OCI-M1 (cell line): ENCODE measurements at places on chromosomes 13 and 19.

- peak; percentile 29 for DNase-seq
Measured at GRCh38 chr13:98548230-98548629, 28.7 kb downstream of the STK24 start.

GRCh38 chr19:10615429-10616023 is 9.8 kb upstream of the SLC44A2 start:
- no peak for DNase-seq

- no peak for DNase-seq
Measured at GRCh38 chr19:2213799-2214198, 22.3 kb downstream of the PLEKHJ1 start.

GRCh38 chr13:84430015-84430414 is 547.7 kb upstream of the SLITRK1 start:
- DNase-seq = no peak

DNA sequence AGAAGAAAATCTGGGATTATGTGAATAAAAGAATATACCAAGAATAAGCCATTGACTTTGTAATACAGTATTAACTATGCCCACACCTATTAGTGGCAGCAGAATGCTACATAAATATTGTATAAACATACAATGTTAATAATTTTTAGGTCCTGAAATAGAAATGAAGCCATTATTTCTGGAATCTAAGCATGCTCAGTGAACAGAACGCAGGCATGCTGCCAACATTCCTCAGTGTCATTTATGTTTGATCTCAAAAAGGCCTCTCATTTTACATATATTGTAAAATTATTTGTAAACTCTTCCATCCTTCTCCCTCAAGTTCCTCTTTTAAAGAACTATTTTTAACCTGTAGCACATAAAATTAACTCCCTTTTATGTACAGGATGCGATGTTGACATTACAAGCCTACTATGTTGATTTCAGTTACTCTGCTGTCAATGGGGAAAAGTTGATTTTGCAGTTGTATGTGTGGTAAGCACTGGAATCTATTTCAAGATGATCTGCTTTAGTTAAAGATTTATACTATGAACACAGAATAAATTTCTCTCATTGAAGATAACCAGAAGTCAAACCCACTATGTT is 118.8 kb downstream of the VWA8 start:
- DNase-seq = peak; percentile 22

- no peak for DNase-seq
Measured at GRCh38 chr13:20461481-20461859, 64.2 kb downstream of the CRYL1 start.

GRCh38 chr19:33804021-33804799 is 7.5 kb downstream of the KCTD15 start:
- DNase-seq = no peak

GRCh38 chr13:41013835-41014234 is 5.3 kb downstream of the ELF1 start:
- DNase-seq = no peak

GRCh38 chr19:32674153-32674930 is 638 bp downstream of the ANKRD27 start:
- peak; percentile 58 for DNase-seq

DNA sequence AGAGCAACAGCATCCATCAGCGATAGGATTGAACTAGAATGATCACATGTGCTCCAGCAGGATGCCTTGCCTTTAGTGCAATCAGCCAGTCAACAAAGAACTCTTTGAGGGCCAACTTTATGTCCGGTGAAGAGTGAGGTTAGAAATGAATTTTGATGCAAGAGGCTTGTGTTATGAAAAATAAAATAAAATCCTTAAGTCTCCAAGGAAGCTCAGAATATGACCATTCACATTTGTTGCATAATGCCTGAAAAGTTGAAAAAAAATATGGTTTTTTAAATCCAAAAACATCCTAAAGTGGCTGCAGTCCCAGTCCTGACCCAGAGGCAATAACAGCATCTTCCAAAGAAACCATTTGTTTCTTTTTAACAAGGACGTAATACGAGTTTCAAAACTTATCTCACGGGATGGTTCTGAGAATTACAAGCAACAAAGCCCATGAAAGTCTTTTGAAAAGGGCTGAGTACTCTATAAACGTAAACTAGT is 61.3 kb downstream of the DCLK1 start:
- DNase-seq = no peak

DNA sequence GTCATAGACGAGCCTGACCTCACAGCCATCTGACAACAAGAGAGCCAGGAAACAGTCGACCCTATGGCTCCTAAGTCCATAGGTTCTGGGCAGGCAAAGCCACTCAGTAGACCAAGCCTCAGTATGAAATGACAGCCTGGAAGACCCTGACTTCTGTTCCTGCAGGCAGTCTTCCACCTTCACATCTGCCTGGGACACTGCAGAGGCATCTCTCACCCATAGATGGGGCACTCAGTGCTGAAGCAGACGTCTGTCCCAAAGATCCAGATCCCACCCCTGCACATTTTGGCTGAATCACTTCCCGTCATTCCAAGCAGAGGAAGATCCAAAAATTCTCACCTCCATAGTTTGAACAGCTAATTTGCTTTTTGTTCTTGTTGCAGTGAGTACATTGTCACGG is 139.3 kb upstream of the ZNF507 start:
- DNase-seq = no peak

GRCh38 chr19:11164296-11164695 is 8.7 kb upstream of the SPC24 start:
- no peak for DNase-seq

DNA sequence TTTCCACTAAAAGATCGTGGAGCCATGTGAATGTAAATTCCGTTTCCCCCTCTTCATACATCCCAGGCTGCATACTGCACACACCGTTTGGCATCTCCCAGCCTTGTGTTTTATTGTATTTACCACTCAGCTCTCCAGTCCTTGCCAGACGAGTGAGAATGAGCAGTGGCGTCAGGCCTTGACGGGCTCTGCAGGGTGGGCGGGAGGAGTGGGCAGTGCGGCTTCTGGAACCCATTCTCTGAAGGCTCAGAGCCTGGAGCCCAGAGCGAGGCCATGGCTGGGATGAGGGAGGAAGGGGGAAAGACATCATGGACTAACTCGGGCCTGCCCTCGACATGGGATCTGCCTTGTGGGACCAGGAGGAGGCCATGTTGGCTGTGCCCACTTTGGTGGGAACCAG is 25.1 kb downstream of the BICRA start:
- DNase-seq = no peak

GRCh38 chr13:46899801-46900200 is 2.9 kb upstream of the HTR2A start:
- no peak for DNase-seq
